ENCODE measurements at places on chromosomes 2 and 18.

GRCh38 chr2:118589721-118590120, 257.7 kb downstream of the EN1 start:
- DNase-seq: no peak

GRCh38 chr2:54624591-54625071, 98.8 kb upstream of the EML6 start:
- DNase-seq: no peak

DNA sequence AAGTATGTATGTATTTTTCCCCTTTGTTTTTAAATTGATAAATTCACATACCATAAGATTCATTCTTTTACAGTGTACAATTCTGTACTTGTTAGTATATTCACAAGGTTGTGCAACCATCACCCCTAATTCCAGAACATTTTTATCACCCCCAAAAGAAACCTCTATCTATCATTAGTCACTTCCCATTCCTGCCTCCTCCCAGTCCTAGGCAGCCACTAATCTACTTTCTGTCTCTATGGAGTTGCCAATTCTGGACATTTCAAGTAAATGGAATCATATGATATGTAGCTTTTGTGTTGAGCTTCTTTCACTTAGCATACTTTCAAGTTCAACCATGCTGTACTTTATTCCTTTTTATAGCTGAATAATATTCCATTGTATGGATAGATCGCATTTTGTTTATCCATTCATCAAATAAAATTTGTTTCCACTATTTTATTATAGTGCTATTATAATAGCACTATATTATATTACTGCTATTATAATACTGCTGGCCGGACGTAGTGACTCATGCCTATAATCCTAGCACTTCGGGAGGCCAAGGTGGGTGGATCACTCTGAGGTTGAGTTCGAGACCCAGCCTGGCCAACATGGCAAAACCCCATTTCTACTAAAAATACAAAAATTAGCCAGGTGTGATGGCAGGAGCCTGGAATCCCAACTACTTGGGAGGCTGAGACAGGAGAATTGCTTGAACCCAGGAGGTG, 10.9 kb downstream of the STARD7 start:
- DNase-seq: no peak

- DNase-seq: no peak
These were observed 196.1 kb downstream of the SETBP1 start for GRCh38 chr18:44876755-44877154.
